ENCODE measurements at places on chromosomes 4 and X.

DNA sequence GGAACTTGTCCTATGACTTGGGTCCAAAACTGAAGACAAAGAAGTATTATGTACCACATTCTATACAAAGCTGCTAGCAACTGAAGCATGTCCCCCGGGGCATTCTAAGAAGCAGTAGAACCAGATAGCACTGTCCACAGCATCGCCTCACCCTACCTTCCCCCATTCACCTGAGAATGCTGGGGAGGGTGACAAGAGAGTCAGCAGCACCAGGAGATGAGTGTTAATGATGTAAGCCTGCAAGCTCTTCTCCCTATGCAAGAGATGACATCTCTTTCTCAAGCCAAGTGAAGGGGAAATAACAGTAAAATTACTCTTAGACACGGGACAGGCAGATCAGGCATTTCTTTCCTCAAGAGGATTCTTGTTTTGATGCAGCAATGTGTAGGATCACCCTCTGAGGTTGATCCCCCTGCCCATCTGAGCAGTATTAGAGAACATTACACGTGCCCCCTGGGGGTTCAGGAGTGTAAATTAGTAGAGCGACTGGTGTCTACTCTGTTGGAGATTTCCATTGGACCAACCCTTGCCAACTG lies 13.9 kb upstream of the TLR1 start:
- DNase-seq, result no peak

DNA sequence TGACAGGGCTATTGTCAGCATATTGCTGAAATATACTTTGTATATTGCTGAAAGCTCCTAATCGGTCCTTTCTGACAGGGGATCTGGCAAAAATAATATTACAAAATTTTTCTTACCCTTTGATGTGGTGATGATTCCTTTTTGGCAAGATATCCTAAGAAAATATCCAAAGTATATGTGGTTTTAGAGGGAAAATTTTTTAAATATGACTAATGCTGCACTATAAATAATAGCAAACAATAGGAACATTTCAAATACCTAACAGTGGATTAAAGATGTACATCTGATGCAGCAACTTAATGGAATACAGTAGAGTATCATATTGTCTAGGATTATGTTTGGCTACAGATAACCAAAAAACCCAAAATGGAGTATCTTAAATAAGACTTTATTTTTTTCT lies 49.6 kb downstream of the RRAGB start:
- DNase-seq, result no peak

- DNase-seq, result no peak
Measured at GRCh38 chr4:173519111-173520101, 10.6 kb downstream of the HAND2 start.

- DNase-seq, result no peak
Measured at GRCh38 chr4:85543832-85544231, 68.9 kb downstream of the ARHGAP24 start.

GRCh38 chr4:70442474-70442873 lies 29.5 kb upstream of the MUC7 start:
- no peak for DNase-seq

DNA sequence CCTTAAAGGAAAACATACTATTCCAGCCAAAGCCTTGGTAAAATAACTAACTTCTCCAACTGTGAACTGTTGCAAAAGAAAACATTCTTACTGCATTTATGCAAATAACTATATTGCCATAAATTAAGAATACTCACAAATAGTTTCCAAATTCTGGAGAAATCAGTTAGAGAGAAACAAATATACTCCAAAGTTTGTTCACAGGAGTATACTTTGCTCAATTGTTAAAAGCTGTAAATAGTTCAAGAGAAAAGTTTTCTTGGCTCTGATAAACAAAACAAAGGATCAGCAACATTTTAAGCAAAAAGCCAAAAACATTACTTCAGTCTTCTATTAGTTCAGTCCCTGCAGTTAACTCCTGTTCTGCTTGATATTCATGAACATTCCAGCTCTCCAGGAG lies 83.0 kb downstream of the EIF4E start:
- DNase-seq, result no peak

- DNase-seq, result no peak
Measured at GRCh38 chrX:7090641-7091040, 56.9 kb upstream of the STS start.

DNA sequence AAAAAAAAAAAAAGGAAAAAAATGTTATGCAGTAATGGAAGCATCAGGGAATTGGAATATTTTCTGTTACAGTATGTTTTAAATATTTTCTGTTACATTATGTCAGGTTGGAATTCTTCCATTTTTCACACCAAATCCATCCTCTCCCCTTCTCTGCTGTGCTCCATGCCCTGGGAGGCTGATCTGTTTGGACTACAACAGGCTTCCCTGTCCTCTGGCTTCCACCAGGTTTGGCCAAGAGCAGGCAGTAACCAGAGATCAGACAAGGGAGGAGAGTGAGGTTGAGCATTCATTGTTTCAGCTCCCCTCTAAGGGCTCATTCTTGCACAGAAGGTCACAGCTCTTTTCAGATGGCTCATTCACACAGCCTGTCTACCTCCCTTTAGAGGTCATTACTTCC lies 11.7 kb upstream of the TMEM184C start:
- no peak for DNase-seq

DNA sequence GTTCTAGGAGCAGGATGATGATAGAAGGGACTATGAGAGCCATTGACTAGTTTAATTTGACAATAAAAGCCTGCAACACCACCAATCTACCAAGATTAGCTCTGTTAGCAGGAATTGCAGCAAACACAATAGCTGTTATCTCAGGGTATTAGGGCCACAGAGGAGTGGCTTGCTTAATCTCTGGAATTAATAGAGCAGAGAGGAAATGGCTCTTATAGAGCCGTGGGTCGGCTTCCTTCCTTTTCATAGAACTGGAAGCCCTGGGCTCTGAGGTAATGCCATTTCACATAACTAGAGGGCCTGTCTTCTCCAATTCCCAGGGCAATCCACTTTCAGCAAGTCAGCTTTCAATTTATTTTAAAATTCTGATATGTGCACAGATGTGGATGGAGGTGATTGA lies 83.0 kb downstream of the MAMLD1 start:
- DNase-seq, result no peak

DNA sequence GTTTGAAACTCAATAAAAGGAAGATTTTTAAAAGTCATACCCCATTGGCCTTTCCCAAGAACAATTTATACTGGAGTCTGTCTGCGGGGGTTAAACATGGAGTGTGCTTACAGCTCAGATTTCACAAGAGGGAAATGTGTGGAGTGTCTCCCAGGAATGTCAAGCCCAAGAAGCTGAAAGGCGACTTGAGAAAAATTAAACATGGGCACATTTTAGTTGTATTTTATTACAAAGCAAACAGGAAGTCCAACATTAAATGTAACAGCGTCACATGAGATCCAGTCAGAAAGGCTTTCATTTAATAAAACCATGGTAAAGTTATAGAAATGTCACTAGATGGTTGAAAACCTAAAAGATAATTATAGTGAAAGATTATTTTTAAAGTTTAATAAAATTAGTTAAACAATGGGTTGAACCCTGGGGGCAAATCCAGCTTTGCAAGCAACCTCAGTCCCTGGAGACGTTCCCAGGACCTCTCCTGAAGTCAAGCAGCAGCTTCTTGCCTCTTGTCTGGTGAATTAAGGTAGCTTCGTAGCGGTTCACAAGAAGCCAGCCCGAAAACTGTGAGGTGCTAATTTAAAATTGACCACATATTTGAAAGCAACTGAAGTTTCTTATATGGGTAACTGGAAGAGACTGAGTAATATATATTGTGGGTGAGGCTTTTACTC lies 168.4 kb upstream of the EDNRA start:
- no peak for DNase-seq

DNA sequence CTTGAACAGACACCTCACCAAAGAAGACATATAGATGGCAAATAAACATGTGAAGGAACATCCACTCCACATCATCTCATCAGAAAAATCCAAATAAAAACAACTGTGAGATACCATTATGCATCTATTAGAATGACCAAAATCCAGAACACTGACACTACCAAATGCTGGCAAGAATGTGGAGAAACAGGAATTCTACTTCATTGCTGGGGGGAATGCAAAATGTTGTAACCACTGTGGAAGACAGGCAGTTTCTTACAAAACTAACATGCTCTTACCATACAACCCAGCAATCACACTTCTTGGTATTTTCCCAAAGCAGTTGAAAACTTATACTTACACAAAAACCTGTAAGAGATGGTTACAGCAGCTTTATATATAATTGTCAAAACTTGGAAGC lies 38.2 kb upstream of the ANTXR2 start:
- DNase-seq, result no peak

DNA sequence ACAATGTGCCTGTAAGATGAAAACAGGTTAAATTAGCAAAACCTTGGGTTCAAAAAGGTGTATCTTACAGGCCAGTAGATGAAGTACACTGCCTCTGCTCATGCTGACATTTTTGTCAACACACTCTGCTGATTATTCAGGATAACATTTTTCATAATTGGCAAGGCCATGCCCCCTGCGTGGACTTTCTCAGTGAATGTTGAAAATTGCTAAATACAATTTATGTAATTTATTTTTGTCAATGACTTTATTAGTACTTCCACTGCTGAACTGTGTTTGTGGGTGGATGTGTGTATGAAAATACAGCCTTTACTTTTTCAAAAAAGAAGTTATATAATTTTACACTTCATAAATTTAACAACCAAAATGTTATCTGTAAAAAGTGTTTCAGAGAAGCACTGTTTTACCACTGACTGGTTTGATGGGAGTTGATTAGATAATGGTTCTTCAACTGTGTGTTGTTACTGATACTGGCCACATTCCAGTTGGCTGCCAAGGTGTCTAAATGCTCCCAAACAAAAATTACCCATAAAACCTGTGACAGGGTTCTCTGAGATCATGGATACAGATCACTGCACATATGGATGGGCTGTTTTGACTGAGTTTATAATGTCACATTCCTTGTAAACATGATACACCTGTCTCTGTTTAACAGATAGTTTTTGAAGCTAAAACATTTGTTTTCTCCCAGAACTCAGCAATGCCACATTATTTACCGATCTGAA lies 151.9 kb upstream of the SLC7A11 start:
- no peak for DNase-seq

- DNase-seq, result no peak
Measured at GRCh38 chr4:77043507-77044136, 32.2 kb downstream of the CCNI start.

- DNase-seq, result no peak
Measured at GRCh38 chr4:112951362-112952312, 97.8 kb upstream of the ANK2 start.

- DNase-seq, result no peak
Measured at GRCh38 chrX:25016938-25017598, 1.3 kb upstream of the ARX start.

DNA sequence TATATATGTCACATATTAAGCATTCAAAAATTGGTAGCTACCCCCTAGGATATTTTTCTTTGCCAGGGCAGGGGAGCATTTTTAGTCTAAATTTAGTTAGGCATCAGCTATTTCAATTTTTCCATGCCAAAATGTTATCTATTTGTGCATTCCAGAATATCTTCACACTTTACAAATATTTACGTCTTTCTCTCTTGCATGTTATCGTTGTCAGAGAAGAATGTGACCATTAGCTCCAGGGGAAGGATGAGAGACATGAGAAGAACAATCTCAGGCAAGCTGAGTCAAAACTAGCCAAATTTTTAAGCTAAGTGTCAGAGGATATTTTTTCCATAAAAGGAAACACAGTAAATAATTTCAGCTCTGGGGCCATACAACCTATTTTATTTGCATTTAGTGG lies 885.0 kb upstream of the EPHA5 start:
- no peak for DNase-seq

DNA sequence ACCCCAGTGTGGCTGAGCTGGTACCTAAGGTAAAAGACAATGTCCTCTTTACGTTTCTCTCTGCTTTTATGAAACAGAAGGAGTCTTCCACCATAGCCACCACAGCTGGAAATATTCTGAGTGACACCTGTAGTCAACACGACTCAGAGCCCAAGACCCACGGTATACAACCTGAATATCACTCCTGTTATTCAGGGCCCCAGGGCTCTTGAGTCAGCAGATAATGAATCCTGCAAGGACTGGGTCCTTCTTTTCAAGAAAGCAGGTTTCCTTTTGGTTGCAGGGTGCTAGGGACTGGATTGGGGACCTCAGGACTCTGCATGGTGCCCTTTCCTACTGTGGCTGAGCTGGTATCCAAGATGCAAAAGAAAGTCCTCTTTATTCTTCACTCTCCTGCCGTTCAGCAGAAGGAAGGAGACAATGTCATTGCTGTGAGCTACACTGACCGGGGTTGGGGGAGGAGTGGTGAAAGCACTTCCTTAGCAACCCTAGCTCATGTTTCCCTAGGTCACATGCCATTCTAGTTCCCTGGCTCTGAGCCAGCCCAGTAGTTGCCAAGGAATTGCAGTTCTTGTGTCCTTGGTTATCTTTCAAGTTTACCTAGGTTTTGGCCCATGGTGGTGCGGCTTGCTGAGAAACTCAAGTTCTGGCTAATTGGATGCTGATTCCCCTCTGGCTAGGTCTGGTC lies 23.7 kb upstream of the UNC5C start:
- DNase-seq, result no peak

GRCh38 chr4:41077628-41078027 lies 136.7 kb downstream of the APBB2 start:
- no peak for DNase-seq

GRCh38 chrX:125293850-125294780 lies 25.6 kb upstream of the TEX13C start:
- DNase-seq, result no peak

DNA sequence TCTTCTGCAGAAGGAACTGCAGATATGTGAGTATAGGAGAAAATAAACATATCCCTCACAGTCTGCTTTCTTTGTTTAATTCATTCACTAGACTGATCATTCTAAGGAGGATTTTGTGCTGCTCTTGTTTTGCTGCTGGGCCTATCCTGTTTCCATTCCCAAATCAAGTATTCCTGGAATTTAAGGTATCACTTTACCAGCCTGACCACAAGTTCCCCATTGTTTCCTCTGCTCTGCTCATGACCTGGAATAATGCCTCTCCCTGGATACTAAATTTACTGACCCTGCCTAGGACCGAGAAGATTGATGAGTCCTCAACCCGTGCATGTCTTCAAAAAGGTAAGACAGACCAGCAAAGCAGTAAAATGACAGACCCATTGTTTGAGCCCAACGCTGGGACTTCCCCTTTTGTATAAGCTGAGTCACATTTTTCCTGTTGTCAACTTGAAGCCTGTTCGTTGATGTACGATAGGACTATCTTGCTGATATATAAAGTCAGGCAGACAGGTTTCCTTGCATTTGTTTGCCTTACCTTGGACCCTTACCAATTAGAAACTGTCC lies 85.5 kb upstream of the TET2 start:
- DNase-seq, result no peak

DNA sequence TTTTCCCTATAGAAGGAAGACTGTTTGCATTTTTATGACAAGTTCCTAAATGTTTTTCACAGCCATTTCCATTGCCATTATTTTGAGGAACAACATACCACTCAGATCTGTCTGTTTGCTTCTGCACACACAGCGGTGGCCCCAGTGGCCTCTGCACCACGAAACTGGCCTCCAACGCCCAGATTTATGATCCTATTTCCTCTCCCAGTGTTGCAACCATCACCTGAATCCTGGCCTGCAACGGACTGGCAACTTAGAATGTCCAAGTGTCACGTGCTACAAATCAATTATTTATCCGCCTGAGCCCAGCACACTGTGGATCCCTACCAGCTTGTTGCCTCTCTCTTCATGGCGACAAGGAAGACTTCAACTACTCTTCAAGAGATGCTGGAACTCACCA lies 9.2 kb downstream of the RAI2 start:
- DNase-seq, result no peak

Data from activated CD8-positive, alpha-beta memory T cell treated with anti-CD3 and anti-CD28 coated beads for 48 hours (primary cell).